Midbrain (tissue), 1 donor: ENCODE measurements at places on chromosomes 1 and 21.

- DNase-seq = peak; percentile 58
Measured at GRCh38 chr1:88302843-88303486, 381.1 kb upstream of the PKN2 start.

- DNase-seq = no peak
Measured at GRCh38 chr1:181099152-181100014, 10.9 kb downstream of the IER5 start.

GRCh38 chr1:20057886-20058420, 12.0 kb upstream of the PLA2G5 start:
- DNase-seq = no peak

DNA sequence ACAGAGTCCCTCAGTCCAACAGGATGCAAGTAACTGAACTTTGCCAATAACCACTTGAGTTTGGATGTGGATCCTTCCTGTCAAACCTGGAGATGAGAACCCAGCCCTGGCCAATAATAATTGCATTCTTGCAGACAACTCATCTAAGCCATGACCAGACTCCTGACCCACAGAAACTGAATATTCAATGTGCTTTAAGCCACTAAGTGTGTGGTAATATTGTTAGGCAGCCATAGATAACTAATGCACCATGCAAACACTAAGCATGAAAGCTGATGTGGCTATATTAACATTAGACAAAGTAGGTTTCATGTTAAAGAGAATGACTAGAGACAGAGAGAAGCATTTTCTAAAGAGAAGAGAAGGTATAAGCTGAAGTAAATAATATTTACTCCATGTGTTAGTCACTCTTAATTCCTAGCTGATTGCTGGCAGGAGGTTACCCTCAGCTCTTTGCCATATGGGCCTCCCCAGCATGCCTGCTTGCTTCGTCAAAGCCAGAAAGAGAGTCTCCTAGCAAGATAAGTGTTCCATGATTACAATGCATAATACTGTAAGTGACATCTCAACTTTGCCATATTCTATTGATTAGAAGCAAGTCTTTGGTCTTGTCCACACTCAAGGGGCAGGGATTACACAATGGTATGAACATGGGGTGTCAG, 276.4 kb upstream of the PLXNA2 start:
- DNase-seq = no peak

- no peak for DNase-seq
Measured at GRCh38 chr1:113453771-113454083, 63.4 kb downstream of the MAGI3 start.

- no peak for DNase-seq
Measured at GRCh38 chr1:3788756-3789420, 7.4 kb downstream of the LRRC47 start.

DNA sequence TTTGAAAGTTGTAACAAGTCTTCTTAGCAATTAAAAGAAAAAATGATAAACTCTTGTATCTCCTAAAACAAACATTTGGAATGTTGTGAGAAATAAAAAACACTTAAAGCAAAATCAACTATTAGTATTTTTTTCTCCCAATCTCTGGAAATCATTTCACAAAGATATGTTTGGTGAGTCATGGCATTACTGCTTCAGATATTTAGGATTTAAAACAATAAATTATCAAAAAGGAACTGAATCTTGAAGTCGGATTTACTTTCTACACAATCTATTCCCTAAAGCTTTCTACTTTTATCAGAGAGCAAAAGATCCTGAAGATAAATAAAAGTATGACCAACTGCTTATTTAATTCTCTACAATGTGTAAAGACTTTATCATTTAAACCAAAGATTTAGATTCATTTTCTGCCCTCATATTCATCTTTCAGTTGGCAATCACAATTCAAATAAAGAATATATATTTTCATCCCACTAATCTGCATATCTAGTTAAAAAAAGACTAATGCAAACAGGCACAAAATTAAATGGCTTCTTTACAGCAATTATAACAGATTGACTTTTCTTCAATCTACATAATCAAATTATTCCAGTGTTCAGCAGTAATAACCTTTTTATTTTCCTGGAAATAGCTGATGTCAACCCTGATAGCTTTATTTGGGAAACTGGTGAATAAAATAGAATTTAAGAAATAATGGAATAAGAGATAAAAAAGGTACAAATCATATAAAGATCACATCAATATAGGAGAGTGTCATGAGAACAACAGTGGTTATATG, 230.0 kb downstream of the COP1 start:
- no peak for DNase-seq

DNA sequence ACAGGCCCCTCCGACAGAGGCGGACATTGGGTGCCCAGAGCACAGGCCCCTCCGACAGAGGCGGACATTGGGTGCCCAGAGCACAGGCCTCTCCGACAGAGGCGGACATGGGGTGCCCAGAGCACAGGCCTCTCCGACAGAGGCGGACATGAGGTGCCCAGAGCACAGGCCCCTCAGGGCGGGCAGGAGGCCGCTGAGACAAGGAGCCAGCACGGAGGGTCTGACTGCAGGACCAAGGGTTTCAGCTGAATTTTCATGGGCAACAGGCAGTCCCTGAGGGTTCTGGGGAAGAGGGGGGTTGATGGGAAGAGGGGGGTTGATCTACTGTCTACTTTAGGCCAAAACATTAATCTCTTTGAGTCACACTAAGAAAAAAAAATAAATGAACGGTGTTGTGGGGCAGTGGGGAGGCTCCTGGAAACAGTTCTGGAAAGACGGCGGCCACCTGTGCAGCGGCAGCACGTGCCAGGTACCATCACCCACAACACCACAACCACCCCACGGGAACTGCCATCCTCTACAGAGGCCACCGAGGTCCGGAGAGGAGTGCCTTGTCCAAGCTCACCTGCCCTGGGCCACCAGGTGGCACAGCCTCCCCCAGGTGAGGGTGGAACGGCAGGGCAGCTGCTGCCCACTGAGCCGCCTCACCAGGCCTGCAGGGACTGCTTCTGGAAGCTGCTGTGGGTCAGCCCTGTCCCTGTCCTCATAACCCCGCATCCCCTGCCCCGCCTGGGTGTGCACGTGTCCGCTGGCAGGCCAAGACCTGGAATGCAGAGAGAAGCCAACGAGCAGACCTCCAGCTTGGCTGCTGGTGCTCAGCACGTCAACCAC, 20.5 kb downstream of the PRDM15 start:
- DNase-seq = no peak

- no peak for DNase-seq
Measured at GRCh38 chr1:68270951-68271350, 38.6 kb upstream of the WLS start.

DNA sequence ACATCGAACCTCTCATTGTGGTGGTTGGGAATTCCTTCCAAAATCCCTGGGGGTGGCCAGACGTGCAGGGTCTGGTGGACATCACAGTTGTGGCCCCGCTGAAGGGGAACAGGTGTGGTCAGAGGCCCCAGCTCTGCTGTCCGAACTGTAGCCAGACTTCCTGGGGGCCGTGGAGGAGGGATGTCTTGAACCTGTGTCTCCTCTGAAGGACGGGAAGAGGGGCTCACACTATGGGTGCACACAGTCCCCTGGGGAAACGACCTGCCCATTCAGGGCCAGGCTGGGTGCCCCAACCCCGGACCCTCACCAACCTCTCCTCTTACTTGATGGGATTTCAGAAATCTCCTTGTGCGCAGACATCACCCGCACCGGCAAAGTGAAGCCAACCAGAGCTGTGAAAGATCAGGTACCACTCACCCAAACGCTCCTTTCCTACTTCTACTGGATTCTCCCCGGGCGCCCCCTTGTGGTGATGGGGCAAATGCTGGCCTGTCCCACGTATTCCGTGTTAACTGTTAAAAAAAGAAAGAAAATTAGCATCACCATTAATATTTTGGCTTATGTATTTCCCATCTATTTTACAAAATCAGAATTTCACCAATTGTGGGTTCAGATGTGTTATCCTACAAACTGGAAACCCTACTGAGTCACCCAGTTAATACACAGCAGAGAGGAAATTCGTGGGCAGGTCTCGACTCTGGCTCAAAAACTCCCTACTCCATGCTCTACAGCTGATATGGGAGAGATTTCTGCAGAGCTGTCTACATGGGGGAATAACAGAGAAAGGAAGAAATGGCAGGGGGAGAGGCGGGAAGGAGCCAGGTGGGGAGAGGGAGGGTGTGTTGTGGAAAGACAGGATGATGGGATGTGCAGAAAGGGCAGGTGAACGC, 28.1 kb downstream of the PADI4 start:
- peak; percentile 9 for DNase-seq
